ENCODE measurements at places on chromosomes 5 and 9. TPM values are rescaled to one million over a fixed set of nuclear protein-coding genes. Genes with fewer than 3 reads are reported as not detected.

Gene STX17
- total RNA-seq: 32.4 TPM

Gene PDCD1LG2
- total RNA-seq: 2.5 TPM

DNA sequence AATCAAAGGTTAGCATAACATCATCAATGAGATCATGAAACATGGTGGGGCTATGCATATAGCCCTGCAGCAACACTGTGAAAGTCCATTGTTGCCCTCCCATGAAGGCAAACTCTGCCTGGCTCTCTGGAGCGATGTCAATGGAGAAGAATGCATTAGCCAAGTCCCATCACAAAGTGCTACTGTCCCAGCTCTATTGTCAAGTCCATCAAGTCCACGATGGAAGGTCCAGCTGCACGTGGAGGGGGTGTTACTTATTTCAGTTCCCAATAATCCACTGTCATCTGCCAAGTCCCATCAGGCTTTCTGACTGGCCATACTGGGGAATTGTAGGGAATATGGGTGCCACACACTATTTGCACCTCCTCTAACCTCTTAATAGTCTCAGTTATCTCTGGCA is 10.8 kb downstream of the DMAC1 start:
- no peak for DNase-seq

- DNase-seq: no peak
Observed at GRCh38 chr9:107437716-107438115, 51.9 kb downstream of the KLF4 start.

DNA sequence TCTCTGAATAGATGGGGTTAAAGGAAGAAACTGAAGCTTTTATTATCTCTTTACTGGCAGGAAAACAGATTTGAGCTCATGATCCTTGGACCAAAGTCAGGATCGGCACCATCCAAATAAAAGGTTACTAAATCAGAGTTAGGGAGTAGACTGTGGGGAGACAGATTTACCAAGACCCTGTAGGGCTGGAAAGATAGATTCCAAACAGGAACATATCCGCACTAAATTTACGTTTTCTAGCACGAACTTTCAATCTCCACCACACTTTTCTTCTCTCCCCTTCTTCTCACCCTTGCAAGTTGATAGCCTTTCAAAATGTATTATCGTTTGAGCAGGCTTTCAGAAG is 120.0 kb upstream of the HMHB1 start:
- no peak for DNase-seq

DNA sequence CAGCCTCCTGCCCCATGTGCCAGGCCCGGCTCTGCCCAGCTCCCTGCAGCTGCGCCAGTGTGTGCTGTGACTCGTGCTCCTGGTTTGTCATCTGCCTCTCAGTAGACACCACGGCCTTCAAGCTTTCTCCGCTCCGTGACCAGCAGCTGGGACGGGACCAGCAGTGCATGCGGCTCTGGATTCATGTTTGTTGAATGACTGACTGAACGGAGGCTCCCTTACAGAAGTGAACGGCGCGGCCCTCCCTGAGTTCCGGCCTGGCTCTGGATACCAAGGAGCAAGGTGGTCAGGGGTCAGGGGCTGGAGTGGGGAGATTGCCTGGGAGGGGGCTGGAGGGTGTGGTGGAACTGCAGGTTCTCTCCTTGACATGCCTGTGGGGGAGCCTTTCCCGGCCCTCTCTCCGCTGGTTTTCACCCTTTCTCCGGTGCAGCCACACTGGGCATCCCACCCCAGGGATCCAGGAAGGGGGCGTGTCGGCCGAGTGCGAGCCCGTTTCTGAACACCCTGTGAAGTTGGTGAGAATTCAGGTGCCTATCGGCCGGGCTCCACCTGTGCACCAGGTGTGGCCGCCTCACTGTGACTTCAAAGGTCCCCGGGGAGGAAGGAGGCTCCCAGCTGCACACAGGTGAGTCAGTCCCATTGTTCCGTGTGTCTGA is 11.1 kb upstream of the CEP72 start:
- DNase-seq: no peak
